ENCODE measurements at places on chromosomes 3 and 15.
A peak's percentile ranks its signal among the peaks of the same experiment; 100 is the strongest.

DNA sequence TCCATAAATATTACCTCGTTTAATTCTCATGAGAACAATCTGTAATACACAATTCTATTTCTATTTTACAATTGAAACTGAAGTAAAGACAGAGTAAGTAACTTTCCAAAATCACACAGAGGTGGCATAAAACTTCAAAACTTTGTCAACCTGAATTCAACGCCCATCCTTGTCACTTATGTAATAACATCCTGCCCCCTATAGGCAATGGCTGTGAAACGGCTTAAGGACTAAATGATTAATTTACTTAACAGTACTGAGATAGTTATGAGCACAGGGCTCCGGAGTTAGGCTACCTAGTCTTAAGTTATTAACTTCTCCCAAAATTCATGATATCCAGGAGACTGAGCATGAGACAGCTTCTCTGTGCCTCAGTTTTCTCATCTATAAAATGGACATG is 293.1 kb upstream of the CHRM5 start:
- no peak for DNase-seq

DNA sequence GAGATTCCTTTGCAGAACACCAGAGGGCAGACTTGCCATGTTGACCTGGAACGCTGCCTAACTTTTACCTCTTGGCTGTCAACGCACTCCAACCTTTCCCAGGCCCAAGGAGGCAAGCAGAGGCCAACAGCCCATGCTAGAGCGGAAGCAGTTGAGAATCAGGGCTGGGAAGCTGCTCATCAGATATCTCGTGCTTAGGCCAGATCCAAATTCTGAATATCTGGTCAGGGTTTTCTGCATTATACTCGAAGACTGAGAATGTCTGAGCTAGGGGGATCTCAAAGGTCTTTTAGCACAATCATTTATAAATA is 2.5 kb downstream of the XIRP1 start:
- DNase-seq = peak; percentile 75

- DNase-seq = peak; percentile 21
Observed at GRCh38 chr3:130276203-130276803, 69.2 kb upstream of the COL6A5 start.

GRCh38 chr3:116947809-116948208 is 238.2 kb downstream of the TUSC7 start:
- DNase-seq = no peak

DNA sequence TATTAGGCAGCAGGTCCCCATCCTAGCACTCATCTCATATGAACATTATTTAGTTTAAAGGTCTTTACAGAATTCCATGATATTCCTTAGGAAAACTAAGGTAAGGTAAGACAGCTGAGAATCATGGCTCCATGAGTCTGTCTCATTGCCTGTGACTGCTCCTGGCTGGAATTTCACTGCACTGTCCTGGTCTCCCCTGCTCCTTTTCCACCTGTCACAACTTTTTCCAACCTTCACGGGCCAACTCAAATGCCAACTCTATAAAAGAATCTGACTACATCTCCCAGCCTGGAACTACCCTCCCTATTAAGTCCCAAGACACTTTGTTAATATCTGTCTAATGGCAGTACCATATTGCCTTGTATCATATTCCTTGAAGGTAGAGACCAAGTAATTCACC is 7.6 kb downstream of the CNBP start:
- no peak for DNase-seq

DNA sequence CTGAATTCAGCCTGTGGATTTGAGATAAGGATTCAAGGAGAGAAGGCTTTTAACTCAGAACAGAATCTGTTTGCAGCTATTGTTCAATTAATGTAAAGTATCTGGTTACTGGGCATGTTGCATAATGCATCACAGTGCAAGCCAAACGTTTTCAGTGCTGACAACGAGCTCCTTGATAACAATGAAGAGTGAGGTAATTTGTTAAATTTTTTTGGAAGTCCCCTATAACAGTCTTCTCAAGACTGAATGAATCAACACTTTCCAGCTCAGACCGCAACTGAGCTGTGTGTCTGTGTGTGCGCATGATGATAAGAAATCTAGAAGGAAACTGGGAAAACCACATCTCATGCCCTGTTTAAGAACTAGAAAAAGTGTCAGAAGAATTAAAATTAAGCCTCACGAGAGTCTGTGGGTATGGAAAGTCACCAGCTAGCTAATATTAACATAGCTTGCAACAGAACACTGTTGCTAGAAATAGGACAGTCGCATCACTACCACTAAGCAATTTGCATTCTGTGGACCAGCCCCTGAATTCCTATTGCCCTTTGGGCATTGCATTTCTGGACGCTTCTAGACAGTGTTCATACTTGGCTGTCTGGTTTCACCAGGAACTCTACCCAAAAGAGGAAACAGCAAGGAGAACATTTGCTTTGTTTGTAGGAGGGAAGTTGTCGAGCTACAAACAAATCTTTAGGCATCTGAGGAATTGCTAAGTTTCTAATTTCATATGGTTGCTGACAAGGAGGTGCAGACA is 43.7 kb upstream of the ATP2C1 start:
- DNase-seq = no peak

DNA sequence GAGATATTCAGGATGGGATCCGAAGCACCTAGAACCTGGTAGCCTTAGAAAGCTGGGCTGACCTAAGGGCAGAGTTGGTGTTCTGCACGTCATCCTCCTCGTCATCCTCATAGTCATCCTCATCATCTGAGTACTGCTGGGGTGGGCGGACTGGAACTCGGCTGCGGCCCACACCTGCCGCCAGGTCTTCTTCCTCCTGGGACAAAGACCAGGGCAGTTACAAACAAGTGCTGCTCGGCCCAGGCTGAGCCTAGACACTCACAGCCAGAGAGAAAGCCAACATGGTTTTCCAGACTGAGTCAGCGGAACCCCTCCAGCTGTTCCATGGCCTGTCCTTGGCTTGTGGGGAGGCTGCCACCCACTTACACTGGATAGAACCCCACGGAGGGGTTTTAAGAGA is 40.5 kb downstream of the SEMA3G start:
- DNase-seq = no peak

DNA sequence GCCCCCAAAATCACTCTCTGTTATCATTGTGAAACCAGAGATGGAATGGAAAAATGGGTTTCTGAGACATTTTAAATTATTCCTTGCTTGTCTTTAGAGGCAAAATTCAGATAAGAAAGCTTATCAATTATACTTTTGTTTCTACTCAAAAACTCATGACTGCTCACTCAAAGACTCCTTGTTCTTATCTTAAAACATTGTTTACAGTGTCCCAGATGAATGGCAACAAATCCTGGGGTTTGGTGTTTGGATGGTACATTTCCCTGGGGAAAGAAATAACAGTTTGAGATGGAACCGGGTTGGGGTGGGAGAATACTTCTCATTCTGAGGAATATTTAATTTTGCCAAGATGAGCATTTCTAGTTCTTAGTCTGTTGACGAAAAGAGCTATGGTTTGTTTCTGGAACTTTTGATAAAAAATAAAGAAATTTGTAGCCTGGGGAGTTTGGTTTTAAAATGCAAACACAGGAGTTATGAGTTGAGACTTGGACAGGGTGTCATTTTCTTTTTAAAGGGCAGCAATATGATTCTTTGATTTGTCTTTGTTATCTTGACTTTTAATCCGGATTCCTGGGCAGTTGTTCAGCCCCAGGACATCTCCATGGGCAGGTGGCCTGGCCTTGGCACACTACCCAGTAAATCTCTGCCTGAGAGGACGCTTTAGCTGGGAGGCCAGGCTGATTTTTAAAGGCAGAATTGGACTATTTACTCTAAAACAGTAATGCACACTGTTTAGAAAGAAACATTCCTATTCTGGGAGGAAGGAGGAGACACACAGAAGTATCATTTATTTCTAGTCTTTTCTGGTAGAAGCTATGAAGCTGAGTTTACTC is 32.4 kb downstream of the BTD start:
- no peak for DNase-seq

DNA sequence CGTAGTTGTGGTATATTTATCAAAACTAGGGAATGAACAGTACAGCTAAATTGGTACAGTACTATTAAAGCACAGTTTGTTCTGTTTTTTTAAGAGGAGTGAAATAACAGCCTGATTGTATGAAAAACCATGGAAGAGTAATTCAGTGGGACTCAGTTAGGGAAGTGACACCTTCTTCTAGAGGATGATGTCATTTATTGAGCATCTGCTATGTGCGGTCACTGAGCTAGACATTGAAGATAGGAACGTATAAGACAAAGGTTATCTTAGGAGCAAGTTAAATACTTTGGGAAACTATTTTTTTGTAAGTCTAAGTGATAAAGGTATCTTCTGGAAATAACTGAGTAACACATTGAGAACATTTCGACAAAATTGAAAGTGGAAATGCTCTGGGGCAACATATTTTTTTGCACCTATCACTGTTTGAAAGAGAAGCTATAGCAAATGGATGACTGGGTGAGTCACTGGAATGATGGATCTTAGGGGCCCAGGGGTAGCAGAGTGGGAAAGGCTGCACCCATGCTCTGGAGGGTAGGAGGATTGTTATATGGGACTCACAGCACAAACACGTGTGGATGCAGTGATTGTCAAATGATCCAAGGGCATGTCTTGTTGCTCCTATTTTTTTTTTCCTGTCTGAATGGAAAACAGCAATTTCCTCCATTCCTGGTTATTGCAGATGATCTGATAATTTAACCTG is 43.0 kb downstream of the OXNAD1 start:
- no peak for DNase-seq

DNA sequence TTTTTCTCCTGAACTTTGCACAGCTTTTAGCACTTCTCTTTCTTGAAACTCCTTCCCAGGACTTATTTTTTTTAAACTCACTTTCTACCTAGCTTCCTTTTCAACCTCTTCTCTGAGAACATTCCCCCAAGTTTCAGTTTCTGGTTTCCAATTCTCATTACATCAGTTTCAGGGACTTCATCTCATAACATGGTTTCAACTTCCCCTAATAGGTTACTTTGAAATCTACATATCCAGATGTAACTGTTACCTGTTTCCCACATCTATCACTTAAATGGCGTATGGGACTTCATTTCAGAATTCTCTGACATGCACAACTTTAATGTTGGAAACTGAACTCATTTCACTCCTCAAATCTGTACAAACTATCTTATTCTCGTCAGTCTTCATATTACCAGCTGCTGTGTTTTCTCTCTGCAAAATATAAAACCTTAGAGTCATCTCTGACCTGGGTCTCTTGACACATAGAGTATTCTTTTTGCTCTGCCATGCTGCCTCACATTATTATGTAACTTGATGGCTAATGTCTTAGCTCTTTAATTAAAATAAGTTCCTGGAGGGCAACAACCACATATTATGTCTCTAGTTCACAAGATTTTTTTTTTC is 58.4 kb downstream of the NME9 start:
- DNase-seq = no peak

DNA sequence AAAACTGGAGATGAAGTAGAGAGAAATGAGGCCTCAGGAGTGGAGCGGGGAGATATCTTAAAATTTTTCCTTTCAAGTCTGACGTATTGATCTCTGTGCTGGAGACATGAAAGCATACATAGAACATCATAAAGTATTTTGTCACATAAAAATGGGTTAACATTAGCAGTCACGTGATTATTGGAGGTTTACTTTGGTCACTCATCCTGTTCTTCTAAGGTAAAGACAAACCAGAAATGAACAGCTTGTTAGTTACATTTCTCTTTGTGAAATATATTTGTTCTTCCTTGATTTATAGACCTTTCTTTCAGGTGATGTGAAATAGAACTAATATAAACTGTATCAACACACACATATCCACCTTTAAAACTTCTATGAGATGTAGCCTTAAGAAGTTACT is 324.1 kb downstream of the SQOR start:
- no peak for DNase-seq

DNA sequence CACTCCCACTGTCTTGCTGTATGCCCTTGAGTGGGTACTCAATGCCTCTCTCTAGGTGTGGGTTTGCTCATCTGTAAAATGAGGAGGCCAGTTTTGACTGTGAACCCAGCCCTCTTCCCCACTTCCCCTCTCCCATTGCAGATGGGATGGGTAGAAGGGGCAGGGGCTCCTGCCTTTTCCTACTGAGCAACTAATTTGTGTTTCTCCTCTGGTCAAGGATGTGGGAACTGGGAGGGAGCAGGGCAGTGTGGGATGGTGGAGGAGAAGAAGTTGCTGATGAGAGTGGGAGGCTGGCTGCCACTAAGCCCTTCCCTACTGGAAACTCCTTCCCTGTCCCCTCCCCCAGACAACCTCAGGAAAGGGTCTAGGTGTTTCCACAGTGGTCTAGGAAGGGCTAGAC is 20.1 kb upstream of the ANKDD1A start:
- DNase-seq = no peak

- DNase-seq = peak; percentile 33
Observed at GRCh38 chr15:47717036-47717612, at the start of gene SEMA6D. SEMA6D (plus strand) TSS chr15:47717505; CDS start chr15:47759799, 42,294 bp downstream.

DNA sequence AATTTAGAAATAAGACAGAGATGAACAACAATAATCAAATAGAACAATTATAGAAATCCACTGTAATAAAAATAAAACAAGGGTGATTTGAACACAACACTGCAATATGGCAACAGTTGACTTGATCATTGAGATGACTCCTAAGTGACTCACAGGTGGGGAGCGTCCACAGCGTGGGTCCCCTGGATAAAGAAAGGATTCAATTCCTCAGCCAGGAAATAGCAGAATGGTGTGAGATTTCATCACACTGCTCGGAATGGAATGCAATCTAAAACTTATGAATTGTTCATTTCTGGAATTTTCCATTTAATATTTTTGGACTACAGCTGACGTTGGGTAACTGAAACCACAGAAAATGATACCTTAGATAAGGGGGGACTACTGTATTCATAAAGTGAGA is 82.0 kb downstream of the CNTN3 start:
- no peak for DNase-seq

DNA sequence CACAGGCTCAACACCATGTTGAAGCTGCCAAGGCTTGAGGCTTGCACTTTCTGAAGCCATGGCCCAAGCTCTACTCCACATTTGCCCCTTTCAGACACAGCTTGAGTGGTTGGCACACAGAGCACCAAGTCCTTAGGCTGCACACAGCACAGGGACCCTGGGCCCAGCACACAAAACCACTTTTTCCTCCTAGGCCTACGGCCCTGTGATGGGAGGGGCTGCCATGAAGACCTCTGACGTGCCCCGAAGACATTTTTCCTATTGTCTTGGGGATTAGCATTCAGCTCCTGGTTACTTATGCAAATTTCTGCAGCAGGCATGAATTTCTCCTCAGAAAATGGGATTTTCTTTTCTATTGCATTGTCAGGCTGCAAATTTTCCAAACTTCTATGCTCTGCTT is 445.5 kb downstream of the NLGN1 start:
- no peak for DNase-seq

- no peak for DNase-seq
Observed at GRCh38 chr15:52280326-52281084, 15.1 kb downstream of the MYO5C start.

DNA sequence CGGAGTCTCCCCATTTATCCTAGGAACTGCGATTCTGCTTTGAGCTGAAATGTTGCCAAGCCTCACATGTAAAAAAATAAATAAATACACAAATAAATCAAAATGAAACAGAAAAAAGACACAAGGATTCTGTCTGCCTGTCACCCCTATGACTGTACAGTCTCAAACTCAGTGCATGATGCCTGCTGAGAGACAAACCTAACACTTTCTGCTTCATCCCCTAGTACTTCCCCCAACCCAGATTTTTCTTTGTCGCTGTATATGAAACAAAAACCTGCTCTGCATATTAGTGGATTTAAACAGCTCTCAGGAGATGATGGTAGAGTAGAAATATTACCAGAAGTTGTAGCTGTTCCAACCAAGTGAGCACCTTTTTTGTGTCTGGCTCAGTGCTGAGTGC is 530.7 kb upstream of the CFAP20DC start:
- DNase-seq = no peak

GRCh38 chr3:133859381-133860234 is 36.1 kb downstream of the RAB6B start:
- no peak for DNase-seq

- no peak for DNase-seq
Observed at GRCh38 chr3:34256021-34256420, 457.6 kb downstream of the PDCD6IP start.

- DNase-seq = no peak
Observed at GRCh38 chr3:146544929-146545528, 622 bp upstream of the PLSCR1 start.

Data from D721Med (cell line).